ENCODE measurements at places on chromosomes 11 and 22.

GRCh38 chr11:128492461-128492860, 94.9 kb downstream of the ETS1 start:
- DNase-seq, result no peak

DNA sequence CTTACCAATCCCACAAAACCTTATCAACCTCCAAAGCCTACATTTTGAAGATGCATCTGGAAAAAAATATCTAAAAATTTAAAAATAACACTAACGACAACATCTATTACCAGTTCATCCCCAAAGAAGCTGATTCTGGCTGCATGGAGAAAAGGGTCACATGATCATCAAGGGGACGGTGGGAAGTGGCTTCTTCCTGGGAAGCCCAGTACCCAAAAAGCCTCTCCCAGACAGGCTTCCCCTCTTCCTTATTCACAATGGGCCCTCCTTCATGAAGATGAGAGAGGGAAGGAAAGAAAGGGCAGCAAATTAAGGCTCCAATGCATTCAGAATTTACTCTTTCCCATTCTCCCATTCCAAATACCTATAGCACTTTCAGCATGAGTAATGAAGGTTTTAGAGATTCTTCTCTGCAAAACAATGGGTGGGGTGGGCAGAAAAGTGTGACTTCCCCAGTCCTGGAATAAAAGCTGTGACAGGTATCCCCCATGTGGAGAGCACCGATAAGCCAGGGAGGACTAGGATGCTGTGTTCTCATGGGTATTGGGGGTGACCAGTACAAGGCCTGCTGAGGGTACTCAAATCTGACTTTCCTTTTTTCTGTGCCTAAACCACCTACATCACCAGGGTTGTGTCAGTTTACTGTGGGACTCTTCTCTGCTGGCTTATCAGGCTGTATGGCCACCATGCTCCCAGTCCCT, 88.2 kb downstream of the SIK3 start:
- DNase-seq, result no peak

GRCh38 chr11:104784684-104785460, 113.4 kb downstream of the CASP12 start:
- DNase-seq, result no peak

DNA sequence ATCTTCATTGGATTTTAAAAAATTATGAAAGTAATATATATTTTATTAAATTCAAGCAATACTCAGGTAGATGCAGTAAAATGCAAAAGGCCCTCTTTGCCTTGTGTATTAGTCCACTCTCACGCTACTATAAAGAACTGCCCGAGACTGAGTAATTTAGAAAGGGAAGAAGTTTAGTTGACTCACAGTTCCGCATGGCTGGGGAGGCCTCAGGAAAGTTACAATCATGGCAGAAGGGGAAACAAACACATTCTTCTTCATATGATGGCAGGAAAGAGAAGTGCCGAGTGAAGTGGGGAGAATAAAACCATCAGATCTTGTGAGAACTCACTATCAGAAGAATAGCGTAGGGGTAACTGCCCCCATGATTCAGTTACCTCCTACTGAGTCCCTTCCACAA, 130.8 kb downstream of the HIPK3 start:
- no peak for DNase-seq

- no peak for DNase-seq
Measured at GRCh38 chr22:23008896-23009295, 61.4 kb upstream of the GNAZ start.

- DNase-seq, result no peak
Measured at GRCh38 chr11:113043698-113044097, 82.5 kb downstream of the NCAM1 start.

DNA sequence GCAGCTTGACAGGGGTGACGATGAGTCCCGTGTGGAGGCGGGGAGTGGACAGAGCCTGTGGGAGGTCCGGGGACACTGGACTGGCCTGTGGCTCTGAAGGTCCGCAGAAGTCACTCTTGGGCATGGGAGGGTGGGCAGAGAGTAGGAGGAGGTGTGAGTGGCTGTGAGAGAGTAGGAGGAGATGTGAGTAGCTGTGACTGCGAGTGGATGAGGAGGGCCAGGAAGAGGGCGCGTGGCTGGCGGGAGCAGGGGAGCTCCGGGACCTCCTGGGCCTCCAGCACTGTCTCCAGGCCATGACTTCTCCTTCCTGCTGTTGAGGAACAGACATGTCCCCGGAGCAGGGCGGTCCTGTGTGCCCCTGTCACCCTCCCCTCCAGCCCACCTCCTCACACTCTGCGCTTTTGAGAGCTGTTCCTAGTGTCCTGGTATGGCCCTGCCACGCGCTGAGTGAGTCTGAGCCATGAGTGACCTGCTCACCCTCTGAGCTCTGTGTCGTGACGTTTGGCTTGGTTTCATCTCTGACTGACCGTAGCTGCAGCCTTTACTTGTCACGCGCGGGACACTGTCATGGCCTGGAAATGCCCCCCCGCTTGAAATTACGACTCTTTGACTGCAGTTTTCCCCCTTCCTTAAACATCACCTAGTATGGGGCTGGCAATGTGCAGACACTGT, 391.5 kb downstream of the TBC1D22A start:
- DNase-seq, result no peak

GRCh38 chr11:43581370-43582023, 99.0 kb upstream of the HSD17B12 start:
- no peak for DNase-seq

GRCh38 chr22:32996702-32997101, 61.5 kb downstream of the SYN3 start:
- DNase-seq, result no peak

DNA sequence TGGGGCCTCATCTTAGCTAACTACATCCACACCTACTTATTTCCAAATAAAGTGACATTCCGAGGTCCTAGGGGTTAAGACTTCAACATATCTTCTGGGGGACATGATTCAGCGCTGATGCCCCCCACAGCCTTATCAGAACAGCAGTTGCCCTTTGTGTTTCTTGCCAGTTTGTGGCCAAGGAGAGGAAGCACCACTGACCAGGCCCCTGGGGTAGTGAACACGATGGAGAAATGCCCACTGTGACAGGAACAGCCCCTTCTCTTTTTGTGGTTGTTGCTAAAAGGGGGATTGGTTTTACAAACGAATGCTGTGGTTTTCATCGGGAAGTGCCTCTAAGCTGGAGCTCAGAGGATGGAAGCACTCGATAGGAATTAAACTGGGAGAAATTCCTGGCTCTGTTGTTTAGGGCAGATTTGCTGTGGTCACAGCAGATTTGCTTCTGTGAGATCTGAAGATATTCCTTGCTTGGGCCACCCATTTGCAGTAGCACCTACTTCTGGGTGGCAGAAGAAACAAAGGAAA, 88.8 kb downstream of the ABTB2 start:
- DNase-seq, result peak; percentile 37

DNA sequence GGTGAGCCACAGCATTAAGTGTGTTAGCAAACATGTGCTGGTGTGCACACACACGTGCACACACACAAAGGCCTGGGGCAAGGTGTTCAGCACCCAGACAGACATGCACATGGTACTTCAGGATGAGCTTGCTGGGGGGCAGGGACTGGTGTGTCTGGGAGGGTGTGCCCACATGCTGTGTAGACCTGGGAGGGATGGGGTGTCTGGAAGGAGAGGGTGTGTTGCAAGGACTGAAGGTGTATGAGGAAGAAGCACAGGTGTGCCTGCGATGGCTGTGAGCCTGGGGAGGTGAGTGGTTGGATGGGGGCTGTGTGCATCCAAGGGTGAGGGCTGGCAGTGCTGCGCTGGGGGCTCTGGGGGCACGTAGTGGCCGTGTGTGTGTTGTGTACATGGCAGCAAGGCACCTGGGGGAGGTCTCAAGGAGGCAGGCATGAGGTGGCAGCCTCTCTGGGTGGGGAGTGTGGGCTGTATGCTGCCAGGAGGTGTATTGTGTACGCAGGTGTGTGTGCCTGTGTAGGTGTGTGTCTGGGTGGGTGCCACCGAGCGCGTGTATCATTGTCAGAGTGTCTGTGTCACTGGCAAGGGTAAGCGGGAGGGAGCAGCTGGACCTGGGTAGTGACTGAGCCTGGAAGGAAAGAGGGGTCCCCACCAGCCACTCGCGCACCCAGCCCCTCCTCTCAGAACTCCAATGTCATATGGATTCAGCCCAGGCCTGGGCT, 2.2 kb downstream of the NRXN2 start:
- DNase-seq, result no peak

DNA sequence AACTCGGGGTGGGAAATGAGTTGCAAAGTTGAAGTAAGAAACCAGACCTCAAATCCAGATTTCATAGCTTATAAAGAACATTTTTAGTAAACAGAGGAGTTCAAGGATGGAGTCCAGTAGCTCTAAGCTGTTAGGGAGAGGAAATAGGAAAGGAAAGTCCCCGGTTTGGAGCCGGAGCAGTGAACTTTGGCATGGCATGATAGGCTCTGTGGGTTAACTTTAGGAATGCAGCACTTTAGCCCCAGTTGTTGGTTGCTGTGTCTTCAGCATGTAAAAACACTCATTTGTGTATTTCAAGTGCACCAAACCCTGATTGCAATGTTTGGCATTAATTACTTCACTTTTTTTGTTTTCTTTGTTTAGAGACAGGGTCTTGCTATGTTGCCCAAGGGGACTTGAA, 8.6 kb upstream of the PIK3IP1 start:
- no peak for DNase-seq

DNA sequence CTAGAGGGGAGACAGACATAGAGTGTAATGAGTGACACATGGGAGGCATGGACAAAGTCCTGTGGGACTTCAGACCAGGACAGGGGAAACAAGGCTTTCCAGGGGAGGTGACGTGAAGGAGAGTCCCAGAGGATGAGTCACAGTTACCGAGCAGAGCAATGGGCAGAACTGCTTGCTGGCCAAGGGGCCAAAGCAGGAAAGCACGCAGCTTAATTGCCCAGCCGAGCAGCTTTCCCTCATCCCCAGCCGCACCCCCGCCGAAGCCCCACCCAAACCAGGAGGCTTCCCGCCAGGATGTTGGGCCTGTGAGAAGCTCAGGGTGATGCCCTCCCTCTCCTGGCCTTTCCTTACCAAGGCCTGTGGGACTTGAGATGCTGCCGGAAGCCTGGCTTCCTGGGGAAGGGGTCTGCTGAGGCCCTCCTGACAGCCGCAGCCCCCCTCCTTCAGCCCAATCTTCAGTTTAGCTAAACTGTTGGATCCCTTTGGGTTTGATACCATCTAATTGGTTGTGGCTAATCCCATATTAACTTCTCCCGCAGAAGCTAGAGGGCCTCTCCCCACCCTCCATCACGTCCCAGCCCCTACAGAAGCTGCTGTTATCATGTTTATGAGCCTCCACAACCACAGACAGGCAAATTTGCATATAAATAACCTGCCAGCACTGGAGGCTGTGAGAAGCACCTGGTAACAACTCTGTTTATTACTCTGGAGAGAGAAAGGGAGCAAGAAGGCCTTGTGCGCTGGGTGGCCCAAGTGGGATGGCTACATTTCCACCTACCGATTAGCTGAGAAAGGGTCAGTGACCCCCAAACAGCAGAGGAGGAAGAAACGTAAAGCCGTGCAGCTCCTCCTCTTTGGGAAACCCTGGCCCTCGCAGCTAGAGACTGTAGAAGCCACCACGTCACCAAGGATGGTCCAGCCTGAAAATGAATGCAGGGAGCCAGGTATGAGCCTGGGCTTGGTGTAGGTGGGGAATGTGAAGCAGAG, 80.0 kb downstream of the TRIM29 start:
- DNase-seq, result no peak

- DNase-seq, result no peak
Measured at GRCh38 chr22:27438271-27438980, 363.1 kb downstream of the MN1 start.

GRCh38 chr22:38656256-38657044, at the start of the genes CBY1 and FAM227A:
CBY1 (plus strand) TSS chr22:38656638; CDS start chr22:38668055, 11,417 bp downstream.
FAM227A (minus strand) TSS chr22:38656392; CDS start chr22:38650168, 6,224 bp downstream.
- DNase-seq, result peak; percentile 79

DNA sequence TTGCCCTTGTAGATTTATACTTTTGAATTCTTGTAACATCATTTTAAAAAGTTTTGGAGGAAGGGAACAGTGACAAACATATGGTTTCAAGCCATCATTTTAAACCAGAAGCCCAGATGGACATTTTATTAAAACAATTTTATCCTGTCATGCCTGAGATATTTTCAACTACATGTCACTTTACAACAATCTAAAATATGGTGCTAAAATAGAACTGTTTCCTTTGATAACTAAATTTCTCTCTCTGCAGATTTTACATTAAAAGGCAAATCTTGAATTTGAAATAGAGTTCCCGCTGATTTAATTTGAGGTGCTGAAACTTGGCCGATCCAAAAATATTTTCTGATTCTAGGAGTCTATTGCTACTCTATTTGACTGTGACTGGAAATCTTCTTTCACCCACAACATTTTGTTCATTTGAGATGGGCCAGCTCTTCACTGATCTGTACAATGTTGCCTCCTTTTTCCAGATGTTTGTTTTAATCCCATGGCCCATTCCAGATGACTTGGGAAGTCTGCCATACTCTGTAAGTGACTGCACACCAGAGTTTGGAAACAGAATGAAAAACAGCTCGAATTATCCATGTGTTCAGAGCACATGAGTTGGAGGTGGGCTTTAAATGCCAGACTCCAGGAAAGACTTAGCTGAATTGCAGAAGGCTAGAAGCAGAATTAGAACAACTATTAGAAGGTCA, 402.5 kb downstream of the TMEM135 start:
- DNase-seq, result no peak

GRCh38 chr22:29145321-29146072, 60.2 kb upstream of the EMID1 start:
- no peak for DNase-seq

DNA sequence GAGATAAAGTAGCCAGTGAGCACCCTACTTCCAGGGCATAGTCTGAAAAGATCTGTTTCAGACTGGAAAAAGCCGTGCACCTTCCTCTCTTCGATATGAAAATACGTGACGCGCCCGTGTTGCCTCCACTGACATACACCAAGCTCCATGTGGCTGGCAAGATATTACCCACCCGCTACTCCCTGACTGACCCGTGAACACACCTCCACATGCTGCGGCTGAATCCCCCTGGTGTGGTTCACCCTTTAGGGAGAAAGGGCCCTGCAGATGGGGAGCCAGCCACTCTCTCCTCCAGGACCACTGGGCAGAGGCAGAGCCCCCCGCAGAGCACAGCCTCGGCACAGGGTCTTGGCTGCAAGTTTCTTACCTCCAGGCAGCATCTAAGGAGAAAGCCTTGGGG, 245.0 kb downstream of the BRD1 start:
- DNase-seq, result no peak

DNA sequence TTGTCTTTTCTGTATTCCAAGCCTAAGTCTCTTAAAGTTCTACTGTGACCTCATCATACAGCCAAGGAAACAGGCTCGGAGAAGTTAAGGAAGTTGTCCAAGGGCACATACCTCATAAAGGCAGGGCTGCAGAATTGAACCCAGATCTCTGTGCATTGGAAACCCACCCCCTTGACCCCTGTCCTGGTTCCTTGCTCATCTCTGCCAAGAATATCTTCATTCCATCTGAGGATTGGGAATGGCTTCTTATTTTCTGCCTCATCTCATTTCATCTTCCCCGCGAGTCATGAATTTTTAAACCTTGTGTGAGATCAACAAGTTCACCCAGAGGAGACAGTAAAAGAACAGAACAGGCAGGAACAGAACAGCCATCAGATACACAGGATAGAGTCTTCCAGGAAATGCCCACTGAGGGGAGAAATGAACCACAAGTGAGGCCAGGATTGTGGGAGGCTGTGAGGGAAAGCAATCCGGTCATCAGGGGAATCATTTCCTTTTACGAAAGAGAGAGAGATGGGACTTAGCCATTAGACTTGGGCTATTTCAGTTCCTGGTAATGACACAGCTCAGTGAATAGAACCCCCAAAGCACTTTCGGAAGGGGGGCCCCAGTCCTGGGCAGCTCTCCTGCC, 34.4 kb upstream of the LRRC10B start:
- no peak for DNase-seq

Data from astrocyte of the cerebellum (primary cell).